ENCODE measurements at places on chromosomes 3 and 15.

GRCh38 chr15:74531144-74531811, 9.7 kb upstream of the ARID3B start:
- DNase-seq, result peak; percentile 95

DNA sequence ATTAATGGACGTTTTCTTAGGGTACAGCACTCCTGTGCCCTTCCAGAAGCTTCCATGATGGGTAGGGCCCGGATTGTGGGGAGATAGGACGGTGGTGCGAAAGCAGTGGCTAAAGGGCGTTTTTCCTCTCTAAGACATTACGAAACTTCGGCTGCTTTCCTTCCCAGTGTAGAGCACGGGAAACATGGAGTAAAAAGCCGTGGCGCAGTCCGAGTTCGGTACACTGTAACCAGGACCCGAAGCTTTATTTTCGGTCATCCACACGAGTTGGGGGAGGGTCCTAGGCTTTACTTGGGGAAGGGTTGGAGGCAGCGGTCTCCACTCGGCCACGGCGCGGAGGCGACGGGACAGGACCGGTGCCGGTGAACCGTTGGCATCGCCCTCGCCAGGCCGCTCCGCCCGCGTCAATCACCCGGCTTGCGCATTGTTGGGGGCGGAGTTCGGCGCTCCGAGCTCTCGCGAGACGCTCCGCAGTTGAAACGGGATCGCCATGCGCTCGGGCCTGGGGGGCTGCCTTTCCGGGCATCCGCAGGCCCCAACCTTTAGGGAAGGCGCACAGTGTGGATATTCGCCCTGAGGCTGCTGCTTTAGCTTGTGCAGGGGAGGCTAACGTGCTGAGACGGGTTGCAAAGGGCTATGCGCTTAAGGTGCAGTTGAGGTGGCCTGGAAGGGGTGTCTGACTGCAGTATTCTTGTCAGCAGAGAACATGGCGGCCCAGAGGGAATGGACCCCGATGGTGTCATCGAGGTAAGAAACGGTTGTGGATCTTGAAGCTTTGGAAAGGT, 546 bp downstream of the EIF4A2 start:
- DNase-seq, result peak; percentile 83

GRCh38 chr3:98021830-98022560, 13.1 kb downstream of the GABRR3 start:
- peak; percentile 47 for DNase-seq

DNA sequence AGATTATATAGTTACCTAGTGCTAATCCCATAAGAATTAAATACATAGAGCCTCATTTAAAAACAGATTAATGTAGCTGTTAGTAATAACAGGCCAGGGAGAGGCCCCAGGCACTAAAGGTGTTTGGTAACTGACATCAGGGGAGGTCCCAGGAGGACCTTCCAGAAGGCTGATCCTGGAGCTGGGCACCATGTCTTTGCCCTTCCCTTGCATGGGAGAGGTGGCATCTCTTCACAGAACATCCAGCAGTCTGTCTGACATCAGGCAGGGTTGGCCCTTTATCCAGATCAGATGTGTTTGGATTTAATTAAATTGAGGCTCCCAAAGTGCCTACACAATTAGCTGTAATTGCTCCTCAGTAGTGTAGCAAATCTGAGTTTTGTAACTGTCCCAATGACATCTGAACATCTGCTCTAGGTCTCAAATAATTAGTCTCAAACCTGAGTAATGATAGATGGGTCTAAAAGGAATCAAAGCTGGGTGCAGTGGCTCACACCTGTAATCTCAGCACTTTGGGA, 53.0 kb downstream of the RLBP1 start:
- DNase-seq, result no peak

DNA sequence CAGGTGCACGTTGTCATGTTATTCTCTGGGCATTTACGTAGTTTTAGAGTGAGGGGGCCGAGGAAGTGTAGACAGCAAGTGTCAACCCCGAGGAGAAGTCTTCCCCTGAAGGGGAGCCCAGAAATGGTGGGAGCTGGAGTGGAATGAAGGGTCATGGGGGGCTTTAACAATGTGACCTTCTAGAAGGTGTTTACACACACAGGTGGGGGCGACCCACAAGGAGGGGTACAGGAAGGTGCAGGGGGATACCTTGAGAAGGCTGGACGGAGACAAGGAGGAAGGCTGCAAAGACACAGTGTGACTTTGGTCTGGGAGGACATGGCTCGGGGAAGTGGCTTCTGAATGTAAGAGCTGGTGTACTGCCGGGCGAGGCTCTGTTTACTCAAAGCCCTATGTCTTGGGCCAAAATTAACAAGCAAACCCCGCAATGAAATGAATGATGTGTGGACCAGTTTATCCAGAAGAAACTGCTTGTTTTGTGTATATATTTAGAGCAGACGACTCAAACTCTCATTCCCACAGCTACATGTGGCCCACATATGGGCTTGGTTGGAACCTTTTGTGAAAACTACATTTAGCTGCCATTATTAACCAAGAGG, 18.7 kb downstream of the TRPM1 start:
- no peak for DNase-seq

- DNase-seq, result peak; percentile 28
Observed at GRCh38 chr15:64344651-64345294, 11.2 kb downstream of the CSNK1G1 start.

- DNase-seq, result peak; percentile 14
Observed at GRCh38 chr3:33773637-33774036, 24.8 kb upstream of the PDCD6IP start.

- peak; percentile 47 for DNase-seq
Observed at GRCh38 chr3:138381413-138381901, 33.1 kb downstream of the MRAS start.

GRCh38 chr3:168539909-168540308, 444.2 kb upstream of the GOLIM4 start:
- no peak for DNase-seq

DNA sequence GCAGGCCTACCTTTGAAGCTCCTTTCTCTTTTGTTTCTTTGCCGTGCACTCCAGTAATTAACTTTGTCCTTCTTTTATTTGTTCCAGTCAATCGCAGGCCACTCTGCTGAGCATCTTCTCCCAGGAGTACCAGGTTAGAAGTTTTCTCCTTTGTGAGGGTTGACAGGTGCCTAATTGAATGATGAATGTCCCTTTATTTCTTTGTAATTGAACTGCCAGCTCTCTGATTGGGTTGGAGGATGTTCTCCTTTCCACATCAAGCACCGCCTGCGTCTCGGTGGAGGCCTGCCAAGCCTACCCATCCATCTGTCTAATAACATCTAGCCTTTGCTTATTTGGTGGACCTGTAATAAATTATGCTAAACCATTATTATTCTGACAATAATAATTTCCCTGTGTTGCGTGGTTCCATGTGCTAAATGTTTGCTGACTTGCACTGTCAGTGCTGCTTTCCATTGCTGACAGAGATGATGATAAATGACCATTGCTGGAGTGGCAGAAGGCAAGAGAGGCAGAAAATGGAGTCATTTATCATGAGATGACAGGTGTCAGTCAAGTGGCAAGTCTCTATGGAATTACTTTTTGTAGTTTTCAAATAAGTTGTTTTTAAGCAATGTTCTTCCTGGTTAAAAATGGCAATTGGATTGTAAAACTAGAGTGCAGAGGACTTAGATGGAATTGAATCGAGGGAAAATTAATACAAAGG, 64.9 kb downstream of the CDIN1 start:
- DNase-seq, result no peak

DNA sequence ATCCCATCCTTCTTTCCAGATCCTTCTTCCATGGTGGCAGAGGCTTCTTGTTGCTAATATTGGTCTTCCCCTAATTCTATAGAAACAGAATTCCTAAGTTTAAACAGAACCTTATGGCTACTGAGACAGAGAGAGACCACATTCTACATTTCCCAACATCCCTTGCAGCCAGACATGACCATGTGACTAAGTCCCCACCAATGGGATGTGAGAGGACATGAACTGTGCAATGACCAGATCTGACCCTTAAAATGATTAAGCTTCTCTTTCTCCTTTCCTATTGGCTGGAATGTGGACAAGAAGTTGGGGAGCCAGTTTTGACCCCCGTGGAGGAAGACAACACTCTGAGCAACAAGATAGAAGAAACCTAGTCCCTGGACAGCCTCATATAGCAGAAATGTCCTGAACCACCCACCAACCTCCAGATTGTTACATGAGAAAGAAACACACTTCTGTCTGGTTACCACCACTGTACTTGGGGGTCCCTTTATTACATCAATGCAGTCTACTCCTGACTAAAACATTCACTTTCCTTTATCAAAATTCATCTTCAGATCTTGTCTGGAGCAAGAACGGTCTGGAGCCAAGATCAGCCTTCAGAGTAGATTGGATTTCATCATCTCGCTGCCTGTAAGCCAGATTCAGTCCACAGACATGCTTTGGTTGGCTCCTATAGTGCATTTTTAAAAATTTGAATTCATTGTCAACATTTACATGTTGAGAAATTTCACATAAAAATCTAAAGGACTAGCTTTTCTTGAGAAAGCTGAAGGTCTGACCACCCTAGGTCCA, 183.9 kb downstream of the SHQ1 start:
- DNase-seq, result peak; percentile 50

- DNase-seq, result peak; percentile 100
Observed at GRCh38 chr3:177615015-177615414, 417.7 kb upstream of the TBL1XR1 start.

DNA sequence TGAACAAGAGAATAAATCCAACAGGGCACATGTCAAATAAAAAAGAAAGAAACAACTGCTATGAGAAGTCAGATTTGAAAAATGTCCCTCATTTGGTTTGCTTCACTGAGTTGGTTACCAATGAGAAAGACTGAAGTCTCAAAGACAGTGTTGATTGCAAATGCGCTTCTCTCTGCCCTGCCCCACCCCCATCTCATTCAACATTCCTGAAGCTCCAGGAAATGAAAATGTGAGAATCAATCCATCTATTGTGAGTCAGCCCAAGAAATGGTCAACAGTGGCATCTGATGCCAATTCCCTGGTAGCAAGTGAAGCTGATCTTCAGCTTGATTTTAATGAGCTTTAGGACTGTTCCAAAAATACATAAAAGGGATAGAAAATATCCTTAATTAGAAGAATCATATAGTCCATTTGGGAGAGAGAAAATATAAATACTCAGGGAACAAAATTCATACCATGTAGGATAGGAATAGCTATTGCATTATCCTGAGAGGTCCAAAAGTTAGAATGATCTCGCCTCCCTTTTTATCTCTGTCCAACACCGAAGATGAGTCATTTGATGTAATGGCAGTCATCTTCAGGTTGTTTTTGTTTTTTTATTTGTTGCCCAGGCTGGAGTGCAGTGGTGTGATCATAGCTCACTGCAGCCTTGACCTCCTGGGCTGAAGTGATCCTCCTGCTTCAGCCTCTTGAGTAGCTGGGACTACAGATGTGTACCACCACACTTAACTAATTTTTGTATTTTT, 200.3 kb upstream of the UMPS start:
- no peak for DNase-seq

GRCh38 chr15:85329561-85330422, 50.6 kb upstream of the AKAP13 start:
- peak; percentile 83 for DNase-seq
